ENCODE measurements at places on chromosomes 11 and 22.

DNA sequence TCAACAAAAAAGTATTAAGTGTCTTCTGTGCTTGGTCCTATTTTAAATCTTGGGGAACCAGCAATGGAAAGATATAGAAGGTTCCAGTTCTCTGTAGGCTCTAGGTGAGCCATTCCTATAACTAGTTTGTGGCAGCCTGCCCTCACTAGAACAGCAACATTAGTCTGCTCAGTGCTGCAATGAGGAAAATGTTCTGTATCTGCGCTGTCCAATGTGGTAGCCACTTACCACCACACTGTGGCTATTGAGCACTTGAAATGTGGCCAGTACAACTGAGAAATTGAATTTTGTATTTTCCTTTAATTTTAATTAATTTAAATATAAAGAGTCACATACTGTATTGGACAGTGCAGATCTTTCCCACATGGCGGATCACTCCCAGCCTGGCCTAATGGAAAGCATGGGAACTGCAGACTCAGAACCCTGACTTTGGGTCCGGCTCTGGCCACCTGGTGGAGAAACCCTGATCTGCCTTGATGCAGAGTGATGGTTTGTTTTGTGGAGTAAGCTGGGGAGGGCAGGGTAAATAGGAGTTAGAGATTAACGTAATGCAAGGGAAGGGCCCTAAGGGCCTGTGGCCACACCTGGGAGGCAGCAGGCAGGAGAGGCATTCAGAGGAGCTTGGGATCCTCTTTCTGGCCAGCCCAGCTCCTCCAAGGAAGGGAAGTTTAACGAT is 101.0 kb downstream of the ME3 start:
- DNase-seq = no peak

DNA sequence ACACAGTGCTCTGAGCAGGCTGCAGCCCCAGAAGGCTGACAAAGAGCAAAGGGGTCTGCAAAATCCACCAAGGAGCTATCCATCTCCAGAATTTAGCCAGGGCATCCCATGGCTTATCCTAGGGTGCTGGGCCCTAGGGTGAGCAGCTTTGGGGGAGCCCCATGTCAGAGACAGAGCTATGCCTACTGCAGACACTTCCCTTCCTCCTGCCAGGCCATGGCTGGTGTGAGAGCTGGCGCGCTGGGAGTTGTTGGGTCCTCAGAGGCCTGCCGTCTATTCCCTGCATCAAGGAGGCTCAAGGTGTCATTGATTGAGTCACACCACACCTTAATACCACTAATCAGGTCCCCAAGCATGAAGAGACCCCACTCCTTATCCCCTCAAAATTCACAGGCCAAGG is 85.3 kb upstream of the TP53I11 start:
- no peak for DNase-seq

DNA sequence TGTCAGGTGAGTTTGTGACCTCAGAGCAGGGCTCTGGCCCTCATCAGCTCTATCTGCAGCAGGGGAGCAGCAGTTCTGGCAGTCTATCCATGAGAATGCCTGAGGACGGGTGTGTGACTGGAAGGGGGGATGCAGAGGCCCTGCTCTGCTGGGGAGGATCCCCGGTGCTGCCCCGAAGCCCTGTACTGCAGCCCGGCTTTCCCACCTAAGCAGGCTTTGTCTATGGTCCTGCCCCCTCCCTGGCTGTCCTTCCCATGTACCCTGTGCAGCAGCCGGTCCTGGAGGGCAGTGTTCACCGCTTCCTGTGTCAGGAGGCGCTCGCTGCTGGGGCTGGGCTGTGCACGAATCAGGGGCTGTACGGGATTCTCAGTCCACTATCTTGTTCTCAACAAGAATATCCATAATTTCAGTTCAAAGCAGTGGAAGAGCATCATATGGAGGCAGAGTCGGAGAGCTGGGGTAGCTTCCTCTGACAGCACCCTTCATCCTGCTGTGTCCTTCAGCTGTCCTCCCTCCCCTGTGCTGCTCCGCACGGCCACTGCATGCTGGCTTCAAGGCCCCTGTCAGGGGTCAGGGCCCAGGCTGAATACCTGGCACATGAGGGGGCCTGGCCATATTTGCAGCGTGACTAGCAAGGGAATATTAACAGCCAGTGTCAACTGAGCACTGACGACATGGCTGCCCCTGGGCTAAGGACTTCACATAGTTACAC is 125.2 kb downstream of the CTTN start:
- DNase-seq = no peak

DNA sequence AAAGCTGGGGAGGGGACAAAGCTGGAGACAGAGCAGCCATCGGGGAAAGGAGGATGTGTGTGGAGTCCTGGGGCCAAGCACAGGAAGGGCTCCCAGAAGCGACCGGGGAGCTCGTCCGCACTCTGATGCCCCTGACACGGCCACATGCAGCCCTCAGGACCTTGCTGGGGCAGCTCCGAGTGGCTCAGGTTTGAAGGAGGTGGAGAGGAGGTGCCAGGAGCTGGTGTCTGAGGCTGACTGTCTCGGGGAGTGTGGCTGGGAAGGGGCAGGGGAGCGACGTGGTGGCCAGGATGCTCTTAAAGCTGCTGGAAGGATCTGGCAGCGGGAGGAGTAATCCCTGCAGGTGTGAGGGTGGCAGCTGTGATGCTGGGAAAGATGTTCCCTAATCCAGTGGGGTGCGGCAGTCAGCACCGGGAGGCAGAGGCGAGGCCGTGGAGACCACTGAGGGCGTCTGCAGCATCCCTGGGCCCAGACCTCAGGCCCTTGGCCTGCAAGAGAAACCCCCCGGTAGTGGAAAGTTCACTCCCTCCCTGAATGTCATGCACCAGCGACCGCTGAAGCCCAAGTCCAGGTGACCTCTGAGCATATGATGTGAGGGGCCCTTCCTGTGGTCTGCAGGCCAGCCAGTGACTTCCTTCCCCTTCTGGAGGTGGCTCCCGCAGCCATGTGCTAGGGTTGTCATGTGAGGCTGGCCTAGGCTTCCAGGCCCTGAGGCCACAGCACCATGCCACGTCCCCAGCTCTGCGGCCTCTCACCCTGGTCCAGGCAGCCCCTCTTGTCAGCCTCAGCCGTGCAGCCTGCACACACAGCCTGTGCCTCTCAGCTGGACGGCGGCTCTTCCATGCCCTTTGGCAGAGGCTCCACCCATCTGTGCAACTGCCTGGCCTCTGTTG is 17.2 kb upstream of the CTSD start:
- DNase-seq = no peak

Data from spinal cord (tissue), 10 donors.